Ascending aorta (tissue), 2 donors: ENCODE measurements at places on chromosomes 12 and 14.

DNA sequence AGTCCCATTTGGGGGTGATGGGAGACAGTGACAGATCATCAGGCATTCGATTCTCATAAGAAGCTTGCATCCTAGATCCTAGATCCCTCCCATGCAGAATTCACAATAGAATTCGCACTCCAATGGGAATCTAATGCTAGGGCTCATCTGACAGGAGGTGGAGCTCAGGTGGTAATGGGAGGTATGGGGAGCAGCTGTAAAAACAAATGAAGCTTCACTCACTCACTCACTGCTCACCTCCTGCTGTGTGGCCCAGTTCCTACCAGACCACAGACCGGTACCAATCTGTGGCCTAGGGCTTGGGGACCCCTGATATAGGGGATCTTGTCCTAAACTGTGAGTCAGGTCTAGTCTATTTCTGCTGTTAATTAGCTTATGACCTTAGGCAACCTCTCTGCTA lies 40.1 kb upstream of the EPS8 start:
- DNase-seq, result no peak

DNA sequence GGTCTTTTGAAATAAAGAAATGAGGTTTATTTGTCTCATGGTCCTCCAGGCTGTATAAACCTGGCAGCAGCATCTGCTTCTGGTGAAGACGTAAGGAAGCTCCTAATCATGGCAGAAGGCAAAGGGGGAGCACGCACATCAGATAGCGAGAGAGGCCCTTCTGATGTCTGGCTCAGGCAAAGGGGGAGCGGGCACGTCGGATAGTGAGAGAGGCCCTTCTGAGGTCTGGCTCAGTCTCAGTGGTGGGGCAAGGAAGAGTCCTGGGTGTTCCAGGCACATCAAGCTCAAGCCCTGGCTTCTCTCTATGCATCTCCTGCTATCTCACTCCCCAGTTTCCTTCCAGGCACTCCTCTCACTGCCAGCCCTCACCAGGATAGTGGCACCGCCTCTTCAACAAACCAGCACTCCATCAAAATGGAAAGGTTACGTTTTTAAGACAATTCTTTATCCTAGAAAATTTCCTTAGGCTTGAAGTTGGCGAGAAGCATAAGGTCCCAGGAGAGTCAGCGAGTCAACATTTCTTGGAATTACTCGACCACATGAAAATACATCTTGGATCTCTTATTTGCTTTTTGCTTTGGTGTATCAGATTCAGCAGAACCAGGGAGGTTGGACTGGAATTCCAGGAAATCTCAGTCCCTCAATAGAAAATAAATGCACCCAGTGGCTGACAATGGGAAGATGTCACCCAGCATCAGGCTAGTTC lies 189.6 kb upstream of the TMEM132C start:
- DNase-seq, result no peak

DNA sequence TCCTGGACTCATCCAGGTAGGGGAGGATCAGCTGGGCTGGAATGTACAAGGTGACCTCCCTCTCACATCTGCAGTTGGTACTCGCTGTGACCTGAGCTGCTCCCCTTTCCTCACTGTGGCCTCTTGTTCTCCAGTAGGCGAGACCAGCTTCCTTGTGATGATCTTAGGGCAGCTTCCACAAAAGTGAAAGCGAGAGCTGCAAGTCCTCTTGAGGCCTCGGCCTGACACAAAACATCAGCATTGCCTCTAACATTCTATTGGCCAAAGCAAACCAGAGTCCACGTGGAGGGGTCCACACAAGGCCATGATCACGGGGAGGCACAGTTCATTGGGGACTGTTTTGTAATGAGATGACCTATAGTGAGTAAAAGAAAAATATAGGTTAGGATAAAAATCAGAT lies 127.5 kb downstream of the SMOC1 start:
- no peak for DNase-seq

DNA sequence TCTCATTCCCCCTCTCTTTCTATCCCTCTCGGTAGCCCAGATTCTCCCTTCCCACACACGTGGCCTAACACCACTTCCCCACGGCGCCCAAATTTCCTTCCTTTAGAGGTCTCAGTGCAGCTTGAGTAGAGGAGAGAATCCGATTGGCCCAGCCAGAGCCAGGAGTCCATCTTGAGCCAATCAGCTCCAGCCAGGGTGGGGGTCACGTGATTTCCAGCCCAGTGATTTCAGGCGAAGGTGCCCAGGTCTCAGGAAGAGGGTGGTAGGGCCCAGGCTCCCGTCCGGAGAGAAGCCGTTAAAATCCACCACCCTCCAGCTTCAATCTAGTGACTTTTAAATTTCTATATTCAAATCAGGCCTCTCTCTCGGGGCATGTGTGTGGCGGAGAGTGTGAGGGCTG lies 45.2 kb upstream of the MYL2 start:
- DNase-seq, result no peak

DNA sequence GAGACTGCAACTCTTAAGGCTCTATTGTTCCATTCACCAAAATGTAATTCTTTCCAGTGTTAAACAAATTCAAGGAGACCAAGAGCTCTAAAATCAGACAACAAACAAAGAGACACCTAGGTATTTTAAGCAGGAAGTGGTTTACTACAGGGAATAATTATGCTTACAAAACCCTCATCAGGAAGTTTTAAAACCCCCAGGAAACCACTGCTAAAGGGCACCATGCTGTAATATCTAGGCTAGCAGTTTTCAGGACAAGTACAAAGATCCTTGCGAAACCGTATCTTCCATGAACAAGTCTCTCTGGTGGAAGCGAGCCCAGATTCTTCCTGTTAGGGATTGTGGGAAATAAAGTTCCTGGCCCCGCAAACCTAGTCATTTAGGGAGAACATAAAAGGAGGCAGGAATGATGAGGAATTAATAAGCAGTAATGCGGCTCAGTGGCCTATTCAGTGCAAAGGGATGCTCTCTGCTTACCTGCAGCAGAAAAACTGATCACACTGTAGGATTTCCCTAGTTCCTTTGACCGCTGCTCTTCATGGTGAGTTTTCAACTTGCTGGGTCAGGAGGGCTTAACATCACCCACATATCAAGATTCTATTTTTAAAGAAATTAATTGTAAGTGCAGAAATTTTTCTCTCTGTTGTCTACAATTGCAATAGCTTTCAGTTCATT lies 42.8 kb downstream of the ACSM4 start:
- no peak for DNase-seq
